Airway epithelial cell (primary cell): ENCODE measurements at places on chromosomes 2 and 18. TPM values are rescaled to one million over a fixed set of nuclear protein-coding genes. Genes with fewer than 3 reads are reported as not detected.

Gene GYPC
- 2.8 TPM in 1 of 2 replicates, not detected in the other for total RNA-seq

Gene CIB4
- not detected in 2 replicates for total RNA-seq

Gene MSTN
- total RNA-seq = not detected in 2 replicates

Gene TCF7L1
- total RNA-seq = 4.9 and 5.8 TPM in 2 replicates

Gene FOXI3
- not detected in 2 replicates for total RNA-seq

Gene C2orf78
- not detected in 2 replicates for total RNA-seq

Gene MLPH
- total RNA-seq = 3.8 and 7.8 TPM in 2 replicates
